ENCODE measurements at places on chromosomes 3 and 15.

GRCh38 chr3:155420881-155421486 is 127.5 kb upstream of the STRIT1 start:
- DNase-seq = no peak

- no peak for DNase-seq
Measured at GRCh38 chr3:113773381-113773780, 26.5 kb downstream of the ATP6V1A start.

DNA sequence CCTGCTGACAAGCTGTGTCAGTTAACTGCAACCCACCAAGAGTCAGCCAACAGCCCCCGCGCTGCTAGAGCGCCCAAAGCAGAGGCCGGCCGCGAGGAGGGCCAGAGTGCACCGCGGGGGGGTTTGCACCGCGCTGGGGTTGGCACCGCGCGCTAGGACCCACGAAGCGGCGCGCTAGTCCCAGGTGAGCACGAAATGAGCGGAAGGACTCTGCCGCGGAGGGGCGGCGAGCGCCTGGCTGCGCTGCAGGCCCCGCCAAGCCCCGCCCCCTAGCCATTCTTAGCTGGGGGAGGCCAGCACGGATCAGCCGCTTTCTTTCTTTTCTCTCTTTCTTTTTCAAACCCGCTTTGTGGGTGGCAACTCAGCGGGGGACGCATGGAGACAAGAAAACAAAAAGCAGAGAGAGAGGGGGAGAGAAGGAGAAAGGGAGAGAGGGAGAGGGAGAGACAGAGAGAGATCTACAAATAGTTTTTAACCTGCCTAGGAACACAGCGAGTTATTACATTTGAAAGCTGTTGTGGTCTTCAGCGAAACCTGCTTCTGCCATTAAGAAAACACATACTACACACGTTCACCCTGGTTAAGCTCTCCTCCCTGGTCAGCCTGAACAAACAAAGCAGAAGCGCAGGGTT is 6.9 kb upstream of the FOXB1 start:
- DNase-seq = peak; percentile 95

DNA sequence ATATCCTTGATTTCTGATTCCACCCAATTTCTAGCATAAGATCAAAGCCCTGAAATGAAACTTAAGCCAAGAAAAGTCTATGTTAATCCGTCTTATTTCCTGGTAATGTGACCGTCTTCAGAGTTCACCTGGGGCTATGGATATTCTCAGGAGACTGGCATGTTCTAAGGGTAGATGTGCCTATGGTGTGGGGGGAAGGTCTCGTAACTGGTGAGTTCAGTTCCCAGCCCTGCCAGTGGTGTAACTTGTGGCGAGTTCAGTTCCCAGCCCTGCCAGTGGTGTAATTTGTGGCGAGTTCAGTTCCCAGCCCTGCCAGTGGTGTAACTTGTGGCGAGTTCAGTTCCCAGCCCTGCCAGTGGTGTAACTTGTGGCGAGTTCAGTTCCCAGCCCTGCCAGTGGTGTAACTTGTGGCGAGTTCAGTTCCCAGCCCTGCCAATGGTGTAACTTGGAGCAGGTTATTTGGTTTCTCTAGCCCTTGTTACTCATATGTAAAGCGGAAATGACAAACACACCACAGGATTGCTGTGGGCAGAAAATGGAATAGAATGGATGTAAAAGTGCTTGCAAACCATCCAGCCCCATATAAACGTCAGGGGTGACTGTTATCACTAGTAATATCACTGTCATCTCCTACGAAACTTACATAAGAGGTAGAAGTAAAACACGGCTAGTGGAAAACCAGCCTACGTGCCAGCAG is 30.4 kb downstream of the SLC51A start:
- DNase-seq = no peak

- DNase-seq = peak; percentile 10
Measured at GRCh38 chr3:31534065-31534425, 1.3 kb downstream of the STT3B start.

- DNase-seq = no peak
Measured at GRCh38 chr3:184177767-184178306, 3.2 kb downstream of the AP2M1 start.

- no peak for DNase-seq
Measured at GRCh38 chr3:86937306-86937791, 53.6 kb downstream of the VGLL3 start.

DNA sequence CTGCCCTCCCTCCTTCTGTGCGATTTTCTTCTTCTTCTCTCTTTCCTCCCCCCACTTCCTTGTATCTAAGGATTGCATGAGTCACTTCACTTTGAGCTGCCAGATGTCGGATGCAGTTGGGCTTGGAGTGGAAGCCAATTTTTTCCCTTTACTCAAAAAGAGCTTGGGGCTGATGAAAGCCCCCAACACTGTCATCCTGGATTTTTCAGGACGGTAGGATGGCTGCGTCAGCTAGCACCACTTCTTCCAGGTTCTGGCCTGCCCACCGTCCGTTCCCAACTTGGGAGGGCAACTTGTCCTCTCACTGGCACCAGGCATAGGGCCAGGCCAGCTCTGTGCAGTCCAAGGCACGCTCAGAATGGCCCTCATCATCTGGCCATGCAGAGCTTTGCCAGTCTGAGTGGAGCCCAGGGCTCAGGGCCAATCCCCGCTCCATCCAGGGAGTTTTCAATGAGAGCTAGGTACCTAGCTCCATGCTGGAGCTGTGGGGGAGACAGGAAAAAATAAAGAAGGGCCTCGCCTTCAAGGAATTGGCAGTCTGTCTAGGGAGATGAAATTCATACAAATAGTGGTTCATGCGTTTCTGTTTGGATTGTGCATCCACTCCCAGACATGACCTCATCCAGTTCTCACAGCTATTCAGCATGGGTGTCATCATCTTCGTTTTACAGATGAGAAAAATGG is 47.7 kb upstream of the INSYN1 start:
- DNase-seq = peak; percentile 16

- no peak for DNase-seq
Measured at GRCh38 chr3:151296226-151296625, 17.9 kb upstream of the P2RY14 start.

DNA sequence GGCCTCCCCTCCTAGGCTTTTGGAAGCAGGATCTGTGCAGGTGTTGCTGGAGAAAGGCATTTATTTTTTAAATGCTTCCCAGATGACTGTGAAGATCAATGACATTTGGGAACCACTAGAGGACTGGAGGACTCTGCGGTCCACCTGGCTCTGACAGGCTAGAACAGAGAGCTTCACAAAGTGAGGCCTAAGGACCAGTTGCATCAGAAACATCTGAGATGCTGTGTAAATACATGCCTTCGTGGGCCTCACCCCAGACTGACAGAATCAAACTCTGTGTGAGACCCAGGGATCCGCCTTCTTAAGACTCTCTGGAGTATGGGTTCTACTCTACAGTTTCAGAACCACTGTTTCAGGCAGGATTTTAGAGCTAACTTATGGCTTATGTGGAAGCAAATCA is 105.0 kb upstream of the ICE2 start:
- peak; percentile 25 for DNase-seq

DNA sequence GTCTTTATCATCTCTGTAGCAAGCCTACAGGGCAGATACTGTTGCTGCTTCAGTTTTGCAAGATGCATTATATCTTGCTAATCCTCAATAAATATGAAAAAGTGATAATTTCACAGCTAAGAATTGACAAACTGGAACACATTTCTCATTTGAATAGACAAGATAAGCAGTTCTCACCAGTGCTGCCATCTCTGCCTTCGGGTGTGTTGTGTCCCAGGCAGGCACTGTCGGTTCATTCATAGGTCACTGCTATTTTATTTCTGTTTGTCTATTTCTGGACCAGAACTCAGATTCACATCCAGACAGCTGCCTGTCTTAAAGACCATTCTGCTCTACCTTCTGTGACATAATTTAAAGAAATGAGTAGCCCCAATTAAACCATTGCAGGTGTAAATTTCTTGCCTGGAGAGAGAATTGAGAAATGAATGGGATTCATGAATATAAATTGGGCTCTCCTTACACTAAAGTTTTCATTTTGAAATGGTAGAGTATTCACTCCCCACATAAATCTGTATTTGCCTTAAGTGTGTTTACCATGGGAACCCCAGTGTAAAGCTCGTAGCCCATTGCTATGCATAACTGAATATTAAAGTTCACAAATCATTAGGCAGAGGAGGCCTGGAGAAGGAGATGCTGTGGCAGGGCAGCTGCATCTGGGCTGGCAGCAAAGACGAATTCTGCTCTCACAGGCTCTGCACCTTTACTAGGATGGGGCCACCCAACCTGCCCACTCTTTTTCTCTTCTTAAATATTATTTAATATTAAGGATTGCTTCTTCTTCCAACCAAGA is 149.9 kb downstream of the ARPP21 start:
- DNase-seq = no peak

DNA sequence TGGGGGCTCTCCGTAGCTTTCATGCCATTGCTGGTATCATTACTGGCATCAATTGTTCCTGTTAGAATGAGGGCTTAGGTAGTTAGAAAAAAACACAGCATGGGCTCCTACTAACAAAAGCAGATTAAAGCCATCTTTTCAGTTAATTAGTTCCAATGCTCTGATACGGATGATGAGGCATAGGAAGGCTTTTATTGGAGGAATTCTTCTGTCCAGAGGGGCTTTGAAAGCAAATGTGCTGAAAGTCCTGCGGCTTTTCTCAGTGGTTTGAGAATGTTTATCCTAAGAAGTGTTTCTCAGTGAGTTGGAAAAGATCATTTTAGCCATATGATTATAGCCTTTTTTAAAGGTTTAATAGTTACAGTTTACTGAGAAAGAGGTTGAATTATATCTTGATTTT is 198.5 kb downstream of the THSD4 start:
- no peak for DNase-seq

DNA sequence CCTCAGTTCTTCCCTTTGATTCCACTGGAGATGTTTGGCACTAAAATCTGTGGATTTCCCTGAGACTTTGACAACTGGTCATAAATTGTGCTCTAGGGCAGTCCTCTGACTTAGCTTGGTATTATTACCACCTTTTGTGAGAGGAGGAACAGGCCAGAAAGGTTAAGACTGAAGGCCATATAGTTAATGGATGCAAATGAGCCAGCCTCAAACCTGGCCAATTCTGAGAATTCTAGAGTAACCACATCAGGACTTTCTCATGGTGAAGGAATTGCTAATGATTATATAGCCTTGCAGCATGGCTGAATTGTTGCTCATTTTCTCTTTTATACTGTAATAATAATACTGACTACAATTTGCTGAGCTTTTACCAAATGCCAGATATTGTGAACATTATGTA is 162.5 kb downstream of the CADPS start:
- no peak for DNase-seq

DNA sequence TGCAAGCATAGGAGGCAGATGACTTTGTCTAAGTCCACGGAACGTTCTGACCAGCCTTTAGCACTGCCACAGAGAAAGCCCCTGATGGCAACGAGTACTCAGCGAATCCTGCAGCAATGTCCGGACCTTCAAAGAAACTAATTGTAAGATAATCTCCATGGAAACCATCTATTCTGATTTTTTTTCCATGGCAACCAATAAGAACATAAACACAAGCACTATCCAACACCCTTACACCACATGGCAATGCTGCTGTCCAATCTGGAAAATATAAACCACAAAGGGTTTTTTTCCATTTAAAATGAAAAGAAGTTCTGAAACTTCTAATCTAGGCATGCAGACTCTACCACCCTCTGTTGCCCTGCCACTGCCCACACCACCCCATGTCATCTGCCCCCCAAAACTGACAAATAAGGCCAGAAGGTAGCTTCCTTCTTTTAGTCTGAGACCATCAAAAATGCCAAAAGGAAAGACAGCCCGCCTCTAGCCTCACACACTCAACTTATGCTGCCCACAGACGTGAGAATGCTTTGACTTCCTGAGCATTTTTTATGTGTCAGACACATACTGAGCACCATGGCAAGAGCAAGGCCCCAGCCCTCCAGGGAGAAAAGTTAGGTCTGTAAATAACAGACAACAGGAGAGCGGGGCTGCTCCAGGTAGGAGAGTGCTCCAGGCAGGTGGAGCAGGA is 44.5 kb downstream of the POC1A start:
- no peak for DNase-seq

GRCh38 chr3:72078676-72079368 is 293.9 kb upstream of the PROK2 start:
- no peak for DNase-seq

- peak; percentile 65 for DNase-seq
Measured at GRCh38 chr15:53251996-53252395, 461.9 kb upstream of the ONECUT1 start.

DNA sequence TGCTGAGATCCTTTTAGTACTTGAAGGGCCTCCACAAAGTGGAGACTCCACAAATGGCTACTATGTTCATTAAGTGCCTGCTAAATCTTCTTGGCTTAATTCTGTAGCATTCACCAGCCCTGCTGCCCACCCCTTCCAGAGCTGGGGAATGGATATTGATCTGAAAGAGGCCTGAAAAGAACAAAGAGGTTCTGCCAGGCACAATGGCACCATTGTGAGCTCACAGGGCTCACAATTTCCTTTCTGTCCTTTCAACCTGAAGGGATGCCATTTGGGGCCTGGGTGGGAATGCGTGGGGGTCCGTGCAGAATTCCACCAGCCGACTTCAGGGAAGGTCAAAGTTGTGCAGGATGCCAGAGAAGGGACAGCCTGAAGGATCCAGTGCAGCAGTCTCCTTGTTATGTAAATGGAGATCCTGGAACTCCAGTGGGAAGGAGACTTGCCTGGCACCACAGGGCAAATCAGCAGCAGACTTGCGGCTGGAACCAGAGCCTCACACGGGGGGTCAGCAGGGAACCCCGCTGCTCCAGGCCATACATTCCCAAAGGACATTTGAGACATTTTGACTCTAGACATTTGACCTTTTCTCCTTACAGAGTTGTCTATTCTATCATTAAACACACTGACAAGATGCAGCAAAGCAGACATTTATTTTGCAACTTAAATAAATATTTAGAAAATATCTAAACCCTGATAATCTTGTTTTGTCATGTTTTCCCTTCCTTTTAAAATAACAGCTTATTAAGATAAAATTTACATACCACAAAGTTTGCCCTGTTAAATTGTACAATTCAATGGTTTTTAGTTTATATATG is 21.5 kb upstream of the MORF4L1 start:
- no peak for DNase-seq

DNA sequence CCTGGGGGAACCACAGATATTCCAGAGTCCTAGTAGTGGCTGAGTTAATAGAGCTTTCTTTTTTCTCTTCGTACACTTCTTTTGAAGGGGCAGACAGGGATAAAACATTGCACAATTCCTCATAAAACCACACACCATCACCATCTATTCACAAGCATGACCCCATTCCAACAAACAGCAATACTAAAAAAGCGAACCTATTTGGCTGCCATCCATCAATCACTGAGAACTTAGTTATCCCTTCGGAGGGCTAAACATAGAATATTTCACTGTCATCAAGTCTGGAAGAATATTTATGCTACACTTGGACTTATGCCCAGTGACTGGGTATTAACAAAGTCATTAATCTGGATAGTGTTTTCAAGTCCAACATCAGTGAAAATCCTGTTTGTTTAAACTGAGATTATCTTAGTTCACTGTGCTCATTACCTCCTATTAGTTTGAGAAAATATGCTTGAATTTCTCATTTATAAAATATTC is 80.3 kb upstream of the PRTG start:
- no peak for DNase-seq
